Urinary bladder (tissue), 4 donors: ENCODE measurements at places on chromosomes 5 and 9. TPM values are rescaled to one million over a fixed set of nuclear protein-coding genes. Genes with fewer than 3 reads are reported as not detected.
A peak's percentile ranks its signal among the peaks of the same experiment; 100 is the strongest.

DNA sequence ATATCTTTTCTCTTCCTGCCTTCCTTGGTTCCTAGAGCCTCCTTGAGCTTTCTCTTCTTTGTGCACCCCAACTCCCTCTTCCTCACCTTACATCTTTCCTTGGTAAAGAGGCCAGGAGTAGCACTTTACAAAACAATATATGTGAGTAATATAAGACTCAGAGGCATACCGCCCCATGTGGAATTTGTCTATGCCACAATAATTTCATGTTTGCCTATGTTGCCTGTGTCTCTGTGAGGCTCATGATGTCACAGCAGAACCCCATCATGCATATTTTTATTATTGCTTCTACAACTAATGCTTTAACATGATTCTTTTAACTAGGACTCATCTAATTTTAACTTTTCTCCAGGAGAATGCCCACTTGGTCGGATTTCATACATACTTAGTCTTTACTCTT lies 15.0 kb upstream of the LVRN start:
- no peak for DNase-seq

DNA sequence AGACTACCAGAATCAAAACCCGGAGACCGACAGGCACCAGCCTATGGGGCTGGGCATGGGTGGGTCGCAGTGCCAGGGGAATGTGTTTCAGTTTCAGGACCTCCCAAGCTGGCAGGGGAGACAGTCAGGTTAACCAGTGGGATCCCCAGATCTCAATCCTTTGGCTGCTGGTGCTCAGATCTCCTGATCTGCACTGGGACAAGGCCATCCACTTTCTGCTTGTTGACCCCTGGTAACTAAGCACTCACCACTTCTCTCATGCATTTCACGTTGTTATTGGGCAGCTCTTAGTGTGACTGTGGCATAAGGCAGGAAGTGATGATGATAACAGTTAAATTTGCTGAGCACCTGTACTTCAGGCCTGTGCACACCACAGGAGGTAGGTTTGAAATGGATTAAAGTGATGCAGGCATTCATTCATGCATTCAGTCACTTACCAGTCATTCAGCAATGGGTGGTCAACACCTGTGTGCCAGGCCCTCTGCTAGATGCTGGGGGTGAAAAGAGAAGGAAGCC lies 42.1 kb upstream of the STXBP1 start:
- no peak for DNase-seq

GRCh38 chr5:135543485-135544304 lies 7.9 kb upstream of the NEUROG1 start:
- DNase-seq = no peak

- no peak for DNase-seq
These were observed 29.5 kb downstream of the SLC25A46 start for GRCh38 chr5:110768138-110768860.

Gene CCDC192
- not detected for total RNA-seq

Gene S100Z
- total RNA-seq = 0.32 TPM

Gene WDR70
- total RNA-seq = 48.3 TPM

- DNase-seq = no peak
These were observed 107.3 kb upstream of the WWC1 start for GRCh38 chr5:168184103-168184502.

DNA sequence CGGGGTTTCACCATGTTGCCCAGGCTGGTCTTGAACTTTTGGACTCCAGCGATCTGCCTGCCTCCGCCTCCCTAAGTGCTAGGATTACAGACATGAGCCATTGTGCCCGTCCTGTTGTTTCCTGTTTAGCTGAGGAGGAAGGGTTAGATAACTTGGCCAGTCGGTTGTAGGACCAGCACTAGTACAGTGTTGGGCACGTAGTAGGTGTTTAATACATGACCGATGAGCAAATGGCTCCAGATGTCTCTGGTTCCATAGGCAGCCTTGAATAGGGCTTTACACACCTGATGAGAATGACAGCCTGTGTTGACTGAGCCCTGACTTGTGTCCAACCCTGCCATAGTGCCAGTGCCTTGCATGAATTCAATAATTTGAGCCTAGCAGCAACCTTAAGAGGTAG lies 1.8 kb downstream of the EHMT1 start:
- no peak for DNase-seq

DNA sequence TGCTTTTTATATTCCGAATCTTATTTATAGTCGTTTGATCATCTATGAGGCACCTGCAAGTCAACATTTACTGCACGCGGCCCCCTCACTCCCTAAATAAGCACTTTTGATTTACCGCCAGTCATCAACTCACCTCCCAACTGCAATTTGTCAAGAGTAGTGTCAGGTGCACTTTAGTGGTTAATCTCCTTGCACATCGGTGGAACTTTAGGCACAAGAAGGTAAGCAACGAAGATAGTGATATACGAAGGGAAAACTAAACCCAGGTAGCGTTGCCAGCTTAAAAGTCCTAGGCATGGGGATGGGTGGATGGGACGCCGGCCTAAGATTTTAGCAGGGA lies 513 bp upstream of the RNF180 start:
- no peak for DNase-seq

- DNase-seq = no peak
These were observed 121.5 kb downstream of the SV2C start for GRCh38 chr5:76204713-76205112.

DNA sequence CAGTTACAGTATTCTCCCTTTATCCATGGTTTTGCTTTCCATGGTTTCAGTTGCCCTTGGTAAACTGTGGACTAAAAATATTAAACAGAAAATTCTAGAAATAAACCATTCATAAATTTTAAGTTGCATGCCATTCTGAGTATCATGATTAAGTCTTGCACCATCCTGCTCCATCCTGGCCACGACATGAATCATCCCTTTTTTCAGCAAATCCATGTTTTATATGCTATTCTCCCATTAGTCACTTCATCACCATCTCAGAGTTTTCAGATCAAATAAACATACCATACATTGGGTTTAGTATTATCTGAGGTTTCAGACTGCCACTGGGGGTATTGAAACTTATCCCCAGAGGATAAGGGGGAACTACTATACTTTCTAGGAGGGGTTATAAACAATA lies 234.4 kb upstream of the ATP10B start:
- DNase-seq = no peak

- DNase-seq = no peak
These were observed 114.2 kb upstream of the ITGA1 start for GRCh38 chr5:52673495-52673894.

GRCh38 chr5:133506181-133506580 lies 106.2 kb downstream of the FSTL4 start:
- no peak for DNase-seq

DNA sequence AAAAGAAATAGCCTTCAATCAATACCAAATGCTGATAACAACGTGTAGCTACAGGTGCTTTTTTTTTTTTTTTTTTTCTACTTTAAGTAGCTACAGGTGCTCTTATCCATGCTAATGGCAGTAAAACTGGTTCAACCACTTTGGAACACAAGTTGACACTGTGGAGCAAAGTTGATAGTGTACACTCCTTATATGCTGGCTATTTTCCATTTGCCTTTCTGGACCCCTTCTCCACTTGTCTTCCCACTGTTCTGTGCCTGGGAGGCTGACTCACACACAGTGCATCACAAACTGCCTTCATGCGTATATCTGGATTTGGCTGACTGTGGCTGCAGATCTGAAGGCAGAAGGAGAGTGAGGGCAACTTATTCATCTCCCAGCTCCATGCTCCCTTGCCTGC lies 247.9 kb downstream of the MSX2 start:
- DNase-seq = peak; percentile 51

- no peak for DNase-seq
These were observed 7.5 kb downstream of the ADAMTSL2 start for GRCh38 chr9:133542002-133542401.

GRCh38 chr5:174309131-174309795 lies 263.8 kb downstream of the NSG2 start:
- no peak for DNase-seq

Gene CKMT2
- total RNA-seq = 6.9 TPM

DNA sequence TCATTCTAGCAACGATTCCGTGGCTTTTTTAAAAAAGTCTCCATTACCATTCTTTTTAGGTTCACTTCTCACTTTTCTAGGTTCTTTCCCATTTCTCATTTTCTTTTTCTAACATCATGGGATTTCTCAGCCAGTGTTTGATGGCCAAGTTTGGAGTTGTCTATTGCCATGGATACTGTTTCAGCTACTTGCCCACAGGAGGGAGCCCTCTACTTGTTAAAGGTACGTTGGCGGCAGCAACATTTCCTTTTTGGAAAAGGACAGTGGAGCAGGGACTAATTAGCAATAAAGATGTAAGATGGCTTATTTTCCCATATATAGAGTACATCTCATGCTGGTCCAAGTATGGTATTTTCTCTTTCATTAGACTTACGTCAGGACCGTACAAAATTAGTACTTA lies 2257.5 kb upstream of the C9orf72 start:
- DNase-seq = no peak
